ENCODE measurements at places on chromosomes 7 and 10.

- no peak for DNase-seq
These were observed 364.1 kb downstream of the GATA3 start for GRCh38 chr10:8418631-8419030.

DNA sequence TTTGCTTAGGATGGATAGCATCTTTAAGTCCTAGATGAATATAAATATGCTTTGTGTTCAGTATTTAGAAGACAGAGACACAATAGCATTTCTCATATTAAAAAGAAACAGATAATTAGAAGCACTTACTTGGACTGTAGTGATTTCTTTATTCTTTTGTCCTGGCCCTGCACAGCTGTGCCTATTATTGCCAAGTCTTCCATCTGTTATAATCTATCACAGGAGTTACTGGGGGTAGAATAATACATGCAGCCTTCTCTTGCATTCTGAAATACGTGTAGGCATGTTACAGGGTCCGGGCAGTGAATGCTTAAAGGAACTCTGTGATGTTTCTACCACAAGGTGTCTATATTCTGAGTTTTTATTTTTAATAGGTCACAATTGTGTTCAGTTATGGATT lies 461.5 kb upstream of the COBL start:
- DNase-seq = no peak

DNA sequence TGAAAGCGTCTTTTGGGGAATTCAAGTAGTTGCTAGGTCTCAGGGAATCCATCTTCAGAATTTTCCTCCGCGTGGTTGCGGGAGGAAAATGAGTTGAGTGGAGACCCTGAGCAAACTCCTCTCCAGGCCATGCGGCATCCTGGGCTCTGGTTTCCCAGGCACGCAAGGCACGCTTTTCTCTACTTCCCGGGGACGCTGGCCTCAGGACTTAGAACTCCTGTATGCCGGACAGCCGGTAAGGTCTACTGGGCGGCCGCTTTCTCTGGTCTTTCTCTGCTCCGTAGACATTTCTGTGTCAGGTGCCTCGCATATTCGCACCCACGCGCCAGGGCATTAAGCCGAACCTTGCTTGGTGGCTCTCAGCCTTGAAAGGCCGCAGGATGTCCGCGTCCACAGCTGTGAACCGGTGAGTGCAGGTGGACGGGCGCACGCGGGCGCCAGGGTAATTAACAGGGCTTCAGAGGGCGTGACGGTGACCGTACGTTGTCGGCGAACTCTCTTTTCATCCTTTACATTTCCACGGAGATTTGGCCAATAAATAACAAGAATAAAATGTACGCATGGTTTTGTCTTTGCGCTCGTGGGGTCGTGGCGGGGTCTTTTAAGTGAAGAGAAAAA lies 992 bp upstream of the RBM20 start:
- no peak for DNase-seq

DNA sequence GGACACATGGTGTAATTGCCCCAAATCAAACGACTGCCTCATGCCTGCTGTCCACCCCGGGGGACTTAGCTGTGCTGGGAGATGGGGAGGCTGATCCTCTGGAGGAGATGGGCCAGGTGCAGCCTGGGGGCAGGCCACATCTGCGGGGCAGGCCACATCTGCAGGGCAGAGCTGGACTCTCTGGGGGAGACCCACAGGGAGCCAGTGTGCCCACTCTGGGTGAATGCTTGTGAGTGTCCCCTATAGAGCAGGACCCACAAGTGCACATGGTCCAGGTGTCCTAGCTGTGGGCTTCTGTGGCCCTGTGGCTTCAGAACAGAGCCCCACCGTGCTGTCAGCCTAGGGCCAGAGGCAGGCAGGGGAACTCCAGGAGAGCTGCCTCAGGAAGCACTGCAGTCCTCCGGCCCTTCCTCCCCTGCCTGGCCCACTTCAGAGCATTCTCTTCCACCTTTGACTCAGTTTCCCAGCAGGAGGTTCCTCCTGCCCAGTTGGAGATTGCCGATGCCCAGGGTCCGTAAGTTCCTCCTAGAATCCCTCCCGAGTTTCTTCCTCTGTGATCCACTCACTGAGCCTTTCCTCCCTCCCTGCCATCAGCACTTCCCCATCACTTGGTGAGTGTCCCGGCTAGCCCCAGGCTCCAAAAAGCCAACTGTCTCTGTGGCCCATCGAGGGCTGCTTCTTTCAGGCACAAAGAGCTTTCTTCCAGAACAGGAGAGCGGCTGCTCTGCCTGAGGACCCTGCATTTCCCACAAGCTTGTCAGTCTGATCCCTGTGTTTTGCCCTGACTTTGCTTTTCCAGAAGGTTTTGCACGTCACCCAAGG lies 50.3 kb downstream of the ADCYAP1R1 start:
- no peak for DNase-seq

DNA sequence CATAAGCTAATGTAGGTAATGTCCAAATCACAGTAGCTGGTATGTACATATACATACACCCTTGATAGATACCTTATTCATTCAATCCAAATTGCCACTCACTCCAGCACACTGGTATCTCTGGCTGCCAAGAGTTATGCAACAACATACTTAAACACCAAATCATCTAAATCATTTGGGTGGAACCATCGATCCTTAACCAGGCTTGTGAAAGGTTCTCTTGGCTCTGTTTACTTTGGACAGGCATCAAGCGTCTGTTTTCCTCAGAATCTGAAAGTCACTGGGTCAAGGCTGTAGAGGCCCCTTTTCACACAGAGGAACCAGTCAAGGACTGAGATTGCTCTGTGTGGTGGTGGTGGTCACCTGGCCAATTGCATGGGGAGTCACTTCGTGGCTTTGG lies 24.6 kb downstream of the JAZF1 start:
- no peak for DNase-seq

GRCh38 chr10:123862421-123863182 lies 29.0 kb downstream of the CPXM2 start:
- DNase-seq = no peak

DNA sequence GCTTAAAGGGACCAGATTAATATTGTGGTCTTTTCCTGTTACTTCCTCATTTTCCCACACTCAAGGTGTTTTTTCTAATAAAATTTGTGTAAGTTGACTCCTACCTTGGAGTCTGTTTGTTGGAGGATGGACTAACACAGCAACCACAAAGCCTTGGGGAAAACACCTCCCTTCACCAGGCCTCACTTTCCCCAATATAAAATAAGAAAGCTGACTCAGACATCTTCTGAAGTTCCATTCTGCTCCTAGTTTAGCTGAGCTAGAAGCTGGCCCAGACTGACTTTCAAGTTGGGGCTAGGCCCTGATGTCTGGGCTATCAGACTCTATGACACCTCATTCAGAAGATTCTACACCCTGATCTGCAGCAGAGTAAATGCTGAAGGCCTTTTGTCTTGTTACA lies 73.0 kb upstream of the ADRB1 start:
- DNase-seq = no peak

DNA sequence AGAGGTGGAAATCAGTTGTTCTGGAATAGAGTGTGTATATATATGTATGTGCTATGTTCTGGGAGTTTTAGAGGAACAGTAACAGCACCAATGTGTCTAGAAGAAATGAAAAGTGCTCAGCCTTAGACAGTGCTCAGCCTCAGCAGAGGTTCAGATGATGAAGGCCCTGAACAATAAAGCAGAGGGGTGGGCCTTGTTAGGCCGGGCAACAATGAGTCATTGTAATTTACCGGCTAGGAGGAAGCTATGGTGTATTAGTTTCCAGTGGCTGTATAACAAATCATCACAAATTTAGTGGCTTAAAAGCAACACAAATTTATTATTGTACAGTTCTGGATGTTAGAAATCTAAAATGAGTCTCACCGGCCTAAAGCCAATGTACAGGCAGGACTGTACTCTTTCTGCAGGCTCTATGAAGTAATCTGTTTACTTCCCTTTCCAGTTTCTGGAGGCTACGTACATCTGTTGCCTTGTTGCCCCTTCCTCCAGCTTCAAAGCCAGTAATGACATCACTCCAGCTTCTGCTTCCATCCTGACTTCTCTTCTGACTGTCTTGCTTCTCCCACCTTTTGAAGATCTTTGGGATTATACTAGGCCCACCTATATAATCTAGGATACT lies 84.6 kb downstream of the CH25H start:
- no peak for DNase-seq

- DNase-seq = no peak
These were observed 875.8 kb upstream of the KCND2 start for GRCh38 chr7:119397156-119397555.

DNA sequence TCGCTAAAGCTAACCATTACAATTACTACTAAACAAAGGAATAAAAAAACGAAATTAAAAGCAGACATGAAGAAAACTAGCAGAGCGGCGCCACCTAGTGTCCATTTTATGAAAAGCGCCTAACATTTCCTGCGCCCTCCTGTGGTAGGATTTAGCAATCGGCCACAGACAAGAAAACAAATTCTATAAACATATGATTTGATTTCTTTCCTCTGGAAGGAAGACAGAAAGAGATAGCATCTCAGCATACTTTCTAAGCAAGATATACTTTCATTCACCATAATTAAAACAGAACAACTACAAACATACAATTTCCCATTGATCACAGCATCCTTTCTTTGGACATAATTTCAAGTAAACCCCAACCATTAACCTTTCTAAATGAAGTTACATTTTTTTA lies 337.7 kb upstream of the NPVF start:
- DNase-seq = peak; percentile 46

DNA sequence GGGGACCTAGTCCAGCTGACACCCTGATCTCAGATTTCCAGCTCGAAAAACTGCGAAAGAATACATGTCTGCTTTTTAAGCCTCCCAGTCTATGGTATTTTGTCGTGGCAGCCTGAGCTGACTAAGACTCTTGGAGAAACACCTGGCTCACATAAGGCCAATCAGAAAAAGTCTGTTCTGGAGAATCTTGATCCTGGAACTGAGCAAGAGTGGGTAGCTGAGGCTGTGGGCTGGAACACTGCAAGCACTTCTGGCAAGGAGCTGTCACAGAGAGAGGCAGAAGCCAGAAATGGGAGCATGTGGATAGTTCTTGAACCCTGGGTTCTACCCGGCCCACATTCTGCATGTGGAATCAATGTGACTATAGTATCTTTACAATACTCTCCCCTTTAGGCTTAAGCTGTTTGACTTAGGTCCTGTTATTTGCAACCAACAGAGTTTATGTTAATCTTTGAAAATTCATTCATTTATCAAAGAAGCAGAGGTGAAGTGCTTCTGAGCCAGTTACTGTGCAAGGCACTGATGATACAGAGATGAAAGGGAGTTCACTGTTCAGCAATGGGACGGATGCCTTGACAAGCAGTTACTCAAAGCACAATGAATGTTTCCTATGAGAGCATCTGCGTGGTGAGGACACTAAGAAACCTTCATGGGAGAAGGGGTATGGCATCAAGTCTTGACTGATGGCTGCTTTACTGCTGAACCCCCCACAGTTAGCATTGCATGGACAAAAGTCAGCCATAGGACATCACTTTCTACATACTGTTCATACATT lies 4.4 kb upstream of the C10orf90 start:
- no peak for DNase-seq

GRCh38 chr7:81051811-81052413 lies 133.1 kb upstream of the SEMA3C start:
- DNase-seq = no peak

DNA sequence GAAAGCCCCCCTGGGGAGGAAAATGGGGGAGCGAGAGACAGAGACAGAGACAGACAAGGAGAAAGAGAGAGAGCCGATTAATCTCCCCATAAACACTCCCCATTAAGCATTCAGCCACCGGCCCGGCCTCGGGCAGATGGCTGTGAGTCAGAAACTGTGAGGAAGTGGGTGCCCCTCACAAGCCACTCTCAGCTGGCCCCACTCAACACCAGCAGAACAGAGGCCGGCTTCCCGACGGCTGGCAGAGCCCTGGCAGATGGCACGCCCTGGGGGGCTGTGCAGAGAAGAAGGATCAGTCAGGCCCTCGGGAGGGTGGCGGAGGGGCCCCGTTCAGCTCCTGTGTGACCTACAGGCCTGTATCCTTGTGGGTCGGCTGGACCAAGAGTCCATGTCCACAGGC lies 41.2 kb downstream of the CAMK2B start:
- DNase-seq = no peak

DNA sequence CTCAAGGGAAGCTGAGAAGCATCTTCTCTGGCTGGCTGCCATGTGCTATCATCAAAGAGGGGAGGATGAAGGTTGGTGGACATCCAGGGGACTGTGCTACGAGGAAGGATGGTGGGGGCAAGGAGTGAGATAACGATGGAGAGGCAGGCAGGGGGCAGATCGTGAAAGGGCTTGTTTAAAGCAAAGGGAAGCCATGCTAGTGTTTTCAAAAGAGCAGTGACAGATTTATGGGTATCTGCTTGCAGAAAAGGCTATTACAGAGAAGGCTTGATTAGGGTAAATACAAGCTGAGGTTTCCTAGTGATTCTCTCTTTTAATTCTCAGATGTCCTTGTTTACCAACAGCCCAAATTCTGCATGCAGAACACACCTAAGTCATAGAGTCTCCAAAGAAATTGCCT lies 88.9 kb upstream of the MKX start:
- DNase-seq = no peak

DNA sequence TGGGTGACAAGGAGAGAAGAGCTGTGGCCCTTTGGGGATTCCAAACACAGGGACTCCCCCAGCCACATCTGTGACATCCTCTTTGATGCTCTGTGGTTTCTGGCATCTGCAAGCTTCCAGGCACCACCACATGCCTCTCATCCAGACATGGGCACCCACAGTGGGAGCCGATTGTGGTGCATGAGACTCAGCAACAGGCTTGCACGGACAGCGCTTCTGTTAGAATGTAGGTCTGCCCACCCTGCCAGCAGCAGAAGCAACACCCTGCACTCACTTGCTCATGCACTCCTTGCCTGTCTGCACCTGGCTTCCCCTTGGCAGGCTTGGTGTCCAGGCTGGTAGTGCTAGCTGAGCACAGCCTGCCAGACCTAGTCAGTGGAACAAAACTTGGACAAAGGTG lies 735.0 kb upstream of the ZWINT start:
- no peak for DNase-seq

GRCh38 chr10:96683710-96684109 lies 36.6 kb downstream of the PIK3AP1 start:
- DNase-seq = no peak

GRCh38 chr7:137717811-137718271 lies 128.9 kb downstream of the DGKI start:
- no peak for DNase-seq

DNA sequence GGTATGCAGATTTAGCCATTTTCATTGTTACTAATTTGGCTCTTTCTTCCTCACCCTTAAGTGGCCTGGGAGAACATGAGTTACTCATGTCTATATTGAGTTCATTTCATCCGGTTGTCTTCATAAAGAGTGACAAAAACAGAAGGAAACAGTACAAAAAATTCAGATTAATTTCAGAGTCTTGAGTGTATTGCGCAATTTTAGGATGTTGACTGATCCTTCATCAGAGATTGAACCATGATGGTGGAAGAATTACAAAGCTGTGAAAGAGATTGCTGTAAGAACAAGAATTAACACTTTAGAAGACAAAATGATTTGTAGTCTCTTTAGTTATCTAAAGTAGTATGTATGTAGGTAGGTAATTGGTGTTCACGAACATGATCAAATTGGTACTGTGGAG lies 194.0 kb upstream of the PPP1R3A start:
- no peak for DNase-seq

DNA sequence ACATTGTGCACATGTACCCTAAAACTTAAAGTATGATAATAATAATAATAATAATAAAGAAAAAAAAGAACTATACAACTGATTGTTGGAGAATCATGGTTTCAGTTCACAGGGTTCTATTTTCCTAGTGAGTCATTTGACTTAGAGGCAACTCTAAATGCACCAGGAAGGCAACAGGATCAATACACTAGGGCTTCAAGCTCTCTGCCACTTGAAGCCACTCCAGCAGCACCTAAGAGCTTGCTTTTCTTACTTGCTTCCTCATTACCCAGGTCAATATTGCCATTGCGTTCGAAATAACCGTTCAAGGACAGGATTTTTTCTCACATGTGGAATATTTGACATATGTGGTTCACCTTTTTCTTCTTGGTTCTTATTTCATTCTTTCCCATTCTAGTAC lies 189.7 kb downstream of the GRM3 start:
- no peak for DNase-seq
